ENCODE measurements at places on chromosomes 13 and 19.

DNA sequence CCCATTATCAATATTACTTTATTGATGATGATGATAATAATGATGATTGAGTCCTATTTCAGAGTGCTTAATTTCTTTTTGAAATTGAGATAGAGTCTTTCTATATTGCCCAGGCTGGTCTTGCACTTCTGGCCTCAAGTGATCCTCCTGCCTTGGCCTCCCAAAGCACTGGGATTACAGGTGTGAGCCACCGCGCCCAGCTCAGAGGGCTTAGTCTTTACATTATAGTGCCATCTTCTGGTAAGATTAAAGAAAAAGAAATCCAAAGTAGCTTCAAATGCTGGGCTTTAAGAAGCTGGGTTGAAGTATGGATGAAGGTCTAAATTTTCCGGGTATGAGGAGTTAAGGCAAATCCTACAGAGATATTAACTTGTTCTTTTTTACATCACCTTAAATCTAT is 3.4 kb upstream of the ZNF333 start:
- DNase-seq = peak; percentile 17

DNA sequence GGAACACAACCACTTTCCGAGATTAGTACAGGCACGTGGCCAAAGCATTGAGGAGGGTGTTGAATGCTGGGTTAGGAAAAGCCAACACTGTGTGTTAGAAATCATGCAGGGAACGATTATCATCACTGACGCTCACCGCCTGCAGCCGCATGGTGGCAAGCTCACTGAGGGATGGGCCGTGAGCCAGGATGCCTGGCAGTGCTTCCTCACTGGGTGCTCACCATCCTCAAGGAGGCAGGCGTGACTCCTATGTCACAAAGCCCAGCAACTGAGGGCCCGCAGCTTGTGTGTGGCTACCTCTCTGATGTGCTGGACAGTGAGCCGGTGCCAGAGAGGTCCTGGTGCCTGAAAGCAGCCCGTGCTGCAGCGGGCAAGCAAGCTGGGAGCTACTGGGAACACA is 30.4 kb upstream of the TIMM44 start:
- no peak for DNase-seq

DNA sequence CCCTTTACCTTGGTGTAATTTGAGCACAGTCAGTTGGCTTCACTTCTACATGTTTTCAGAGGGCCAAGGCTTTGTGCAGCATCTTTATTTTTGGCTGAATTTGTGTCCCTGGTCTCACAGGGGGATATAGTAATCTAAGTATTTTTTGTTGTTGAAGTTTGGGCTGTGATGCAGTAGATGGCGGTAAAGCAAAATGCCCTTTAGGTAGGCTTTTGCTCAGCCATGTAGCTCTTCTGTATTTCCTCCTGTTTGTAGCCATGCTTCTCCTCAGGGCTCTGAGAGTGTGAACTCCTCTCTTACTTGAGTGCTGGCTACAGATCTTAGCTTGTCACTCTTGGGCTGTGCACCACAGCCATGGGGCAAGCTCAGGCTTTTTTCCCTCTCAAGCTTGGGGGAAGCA is 328.6 kb downstream of the SLITRK5 start:
- DNase-seq = no peak

GRCh38 chr19:3336680-3337523 is 29.5 kb upstream of the NFIC start:
- no peak for DNase-seq

DNA sequence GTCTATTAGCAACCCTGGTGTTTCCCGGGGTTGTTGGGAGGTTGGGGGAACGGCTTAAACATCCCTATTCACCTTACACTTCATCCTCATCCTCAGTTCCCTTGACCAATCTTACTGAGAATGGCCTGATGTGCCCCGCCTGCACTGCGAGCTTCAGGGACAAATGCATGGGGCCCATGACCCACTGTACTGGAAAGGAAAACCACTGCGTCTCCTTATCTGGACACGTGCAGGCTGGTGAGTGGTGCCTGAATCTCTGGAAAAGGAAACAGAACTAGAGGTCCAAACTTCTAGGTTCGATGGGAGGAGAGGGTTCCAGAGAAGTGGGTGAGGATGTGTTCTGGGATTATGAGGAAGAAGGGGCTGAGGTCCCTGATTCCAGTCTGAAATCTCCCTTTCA is 5.9 kb downstream of the PINLYP start:
- DNase-seq = no peak

- no peak for DNase-seq
These were observed 100.4 kb downstream of the RFC3 start for GRCh38 chr13:33918199-33918932.

DNA sequence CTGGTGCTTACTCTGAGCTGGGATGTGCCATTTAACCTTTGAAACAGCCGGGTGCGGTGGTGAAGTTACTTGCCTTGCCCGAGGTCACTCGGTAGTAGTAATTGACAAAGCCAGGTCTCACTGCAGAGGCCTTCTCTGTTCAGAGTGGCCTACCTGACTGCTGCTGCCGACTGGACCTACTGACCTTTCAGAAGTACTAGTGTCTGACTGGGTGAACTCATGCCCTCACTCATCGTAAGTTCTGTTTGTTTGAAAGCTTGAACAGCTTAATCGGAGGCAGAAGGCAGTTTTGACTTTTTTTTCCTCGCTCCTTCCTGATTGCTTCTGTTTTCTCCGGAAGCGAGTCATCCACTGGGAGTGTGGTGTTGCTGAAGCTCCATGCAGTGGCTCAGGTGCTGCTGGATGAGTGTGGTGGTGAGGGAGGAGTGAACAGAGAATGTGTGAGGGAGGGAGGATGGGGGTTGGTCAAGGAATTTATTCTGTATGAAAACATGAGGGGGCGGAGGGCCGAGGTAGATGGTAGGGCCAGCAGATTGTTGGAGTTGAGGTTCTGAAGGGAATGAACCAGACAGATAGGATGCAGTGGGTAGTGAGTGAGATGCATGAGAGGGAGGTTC is 2.7 kb downstream of the SPINT2 start:
- no peak for DNase-seq

GRCh38 chr13:30819136-30819888 is 84.0 kb downstream of the ALOX5AP start:
- DNase-seq = no peak

GRCh38 chr13:49610176-49610575 is 18.1 kb upstream of the ARL11 start:
- no peak for DNase-seq
